ENCODE measurements at places on chromosomes 5 and 9. TPM values are rescaled to one million over a fixed set of nuclear protein-coding genes. Genes with fewer than 3 reads are reported as not detected.

The SDHA gene
- polyA plus RNA-seq, result 151 TPM

- DNase-seq, result no peak
These were observed 133.4 kb downstream of the ESM1 start for GRCh38 chr5:54852007-54852406.

GRCh38 chr5:172531704-172532026 is 77.3 kb upstream of the SH3PXD2B start:
- no peak for DNase-seq

The KCNN2 gene
- 4.8 TPM for polyA plus RNA-seq

DNA sequence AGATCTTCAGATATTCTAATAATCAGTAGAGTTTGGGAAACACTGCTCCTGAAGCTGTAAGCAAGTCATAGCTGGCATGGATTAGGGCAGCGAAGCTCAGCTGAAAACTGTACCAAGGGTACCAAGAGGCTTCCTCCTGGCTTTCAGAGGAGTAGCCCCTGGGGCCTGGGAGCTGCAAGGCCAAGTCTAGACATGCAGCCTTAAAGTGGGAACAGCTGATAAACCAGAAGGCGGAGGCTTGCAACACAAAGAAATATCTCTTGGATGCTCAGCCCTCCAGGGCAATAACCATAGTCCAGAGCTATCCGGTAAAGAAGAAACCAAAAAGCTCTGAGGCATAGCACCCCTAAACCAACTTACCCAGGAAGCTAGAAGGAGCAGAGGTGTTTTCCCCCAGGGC is 51.5 kb downstream of the MRPS30 start:
- no peak for DNase-seq

The PCDHB13 gene
- polyA plus RNA-seq, result 8.1 TPM

GRCh38 chr9:107952773-107953172 is 463.2 kb upstream of the KLF4 start:
- no peak for DNase-seq

The SPATA31C1 gene
- polyA plus RNA-seq, result 0.41 TPM

The KIAA1958 gene
- 5.7 TPM for polyA plus RNA-seq

The ROPN1L gene
- 0.54 TPM for polyA plus RNA-seq

DNA sequence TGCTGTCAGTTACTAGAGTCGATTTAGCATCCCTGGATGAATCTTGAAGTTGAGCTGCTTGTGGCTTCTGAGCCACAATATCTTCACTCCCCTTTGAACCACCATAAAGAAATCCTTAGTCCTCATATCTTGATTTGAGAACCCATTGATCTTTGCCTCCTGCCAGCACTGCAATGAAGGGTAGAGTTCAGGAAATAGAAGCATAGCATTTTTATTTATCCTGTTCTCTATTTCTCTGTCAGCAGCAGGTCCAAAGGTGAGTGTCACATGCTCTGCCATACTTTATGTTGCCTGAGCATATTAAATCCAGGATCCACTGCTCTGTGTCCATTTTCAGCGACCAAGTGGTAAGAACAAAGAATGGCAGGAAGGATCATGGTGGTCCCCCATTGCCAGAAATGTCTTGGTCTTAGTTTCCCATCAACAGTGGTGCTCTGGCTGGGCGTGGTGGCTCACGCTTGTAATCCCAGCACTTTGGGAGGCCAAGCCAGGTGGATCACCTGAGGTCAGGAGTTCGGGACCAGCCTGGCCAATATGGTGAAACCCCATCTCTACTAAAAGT is 80.2 kb upstream of the PANK3 start:
- DNase-seq, result no peak

GRCh38 chr5:176405656-176406435 is 10.5 kb downstream of the CLTB start:
- no peak for DNase-seq

GRCh38 chr5:1656271-1656975 is 132.7 kb upstream of the LPCAT1 start:
- DNase-seq, result no peak

The PRDM9 gene
- polyA plus RNA-seq, result not detected

DNA sequence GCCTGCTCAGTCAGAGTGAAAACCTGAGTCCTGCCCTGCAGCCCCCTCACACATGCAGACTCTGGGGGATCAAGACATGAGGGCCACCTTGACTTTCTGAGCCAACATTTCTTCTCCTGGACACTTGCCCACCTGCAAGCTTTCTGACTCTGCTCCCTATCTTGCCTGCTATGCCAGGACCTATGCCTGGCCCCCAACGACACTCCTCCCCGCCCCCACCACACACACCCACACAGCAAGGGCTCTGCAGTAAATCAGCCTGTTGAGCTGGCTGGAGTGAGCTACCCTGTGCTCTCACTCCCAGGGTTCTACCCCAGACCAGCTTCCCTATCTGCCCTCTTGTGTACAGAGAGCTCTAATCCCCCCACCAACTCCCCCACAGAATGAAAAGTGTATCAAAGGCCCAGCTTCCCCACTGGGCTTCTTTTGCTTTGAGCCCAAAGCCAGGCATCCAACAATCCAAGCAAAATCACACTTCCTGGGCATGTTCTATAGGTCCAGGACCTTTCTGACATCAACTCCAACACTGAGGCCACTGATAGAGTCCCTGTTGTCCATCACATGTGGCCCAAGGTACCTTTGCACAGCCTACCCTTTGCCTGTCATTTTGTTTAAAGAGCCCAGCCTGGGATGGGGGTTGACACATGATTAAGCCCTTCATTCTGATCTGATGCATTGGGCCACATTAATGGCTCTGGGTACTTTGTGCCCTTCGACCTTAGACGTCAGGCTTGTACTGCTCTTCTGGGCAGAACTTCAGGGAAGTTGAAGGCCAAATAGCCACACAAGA is 7.2 kb downstream of the PDLIM4 start:
- DNase-seq, result no peak

- DNase-seq, result no peak
These were observed 72.7 kb upstream of the NREP start for GRCh38 chr5:111829701-111830100.

GRCh38 chr5:67061511-67061910 is 135.1 kb downstream of the CD180 start:
- DNase-seq, result no peak

Measured in left renal pelvis (tissue), 4 donors.